HepG2 (cell line): ENCODE measurements at places on chromosomes 7 and 10.

- no peak for DNase-seq
- H3K4me3 ChIP-seq, result no peak overlapping the region
- peaks cover 1% of the 10 kb centered on the region; the same call in 1 of the 2 replicates for H3K27me3 ChIP-seq
- no peak overlapping the region for H3K27ac ChIP-seq
- H3K36me3 ChIP-seq, result no peaks in the 10 kb centered on the region
- no peaks in the 10 kb centered on the region for H3K4me1 ChIP-seq
These were observed 40.3 kb downstream of the PTPRE start for GRCh38 chr10:127947211-127947610.

GRCh38 chr7:11458736-11459483, 373.1 kb downstream of the THSD7A start:
- H3K27ac ChIP-seq, result no peak overlapping the region
- DNase-seq, result no peak
- H3K4me1 ChIP-seq, result no peaks in the 10 kb centered on the region
- H3K27me3 ChIP-seq, result no peaks in the 10 kb centered on the region

GRCh38 chr7:95501261-95501832, 15.6 kb downstream of the ASB4 start:
- peaks cover 29% of the 10 kb centered on the region for H3K4me1 ChIP-seq
- H3K27ac ChIP-seq, result no peak overlapping the region
- H3K36me3 ChIP-seq, result no peaks in the 10 kb centered on the region
- DNase-seq, result no peak

GRCh38 chr7:156903232-156903909, 10.4 kb upstream of the LMBR1 start:
- peak; percentile 37 for DNase-seq
- H3K4me1 ChIP-seq, result peaks cover 10% of the 10 kb centered on the region; the same call in 1 of the 2 replicates
- no peak overlapping the region for H3K27ac ChIP-seq
- 0 out of 3 replicates have a peak, but pooled peaks cover 4% of the 10 kb centered on the region for H3K27me3 ChIP-seq

DNA sequence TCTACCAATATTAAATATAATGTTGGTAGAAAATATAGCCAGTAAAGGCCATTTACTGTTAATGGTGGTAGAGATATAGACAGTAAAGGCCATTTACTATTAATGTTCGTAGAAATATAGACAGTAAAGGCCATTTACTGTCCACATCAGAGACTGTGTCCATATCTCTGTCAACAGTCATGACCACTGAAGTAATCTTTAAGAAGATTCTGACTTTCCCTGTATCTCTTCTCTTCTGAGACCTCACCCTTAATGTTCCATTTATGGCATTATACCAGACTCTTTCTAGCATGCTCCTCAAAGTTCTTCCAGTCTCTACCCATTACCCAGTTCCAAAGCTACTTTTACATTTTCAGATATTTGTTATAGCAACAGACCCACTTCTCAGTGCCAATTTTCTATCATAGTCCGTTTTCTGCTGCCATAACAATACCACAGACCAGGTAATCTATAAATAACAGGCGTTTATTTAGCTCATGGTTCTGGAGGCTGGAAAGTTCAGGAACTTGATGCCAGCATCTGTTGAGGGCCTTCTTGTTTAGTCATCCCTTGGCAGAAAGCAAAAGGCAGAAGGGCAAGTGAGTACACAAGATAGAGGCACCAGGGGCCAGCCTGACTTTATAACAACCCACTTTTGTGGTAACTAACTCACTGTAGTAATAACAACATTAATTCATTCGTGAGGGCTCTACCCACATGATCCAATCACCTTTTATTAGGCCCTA, 7.9 kb upstream of the NUDCD3 start:
- H3K36me3 ChIP-seq, result no peaks in the 10 kb centered on the region
- H3K27ac ChIP-seq, result no peak overlapping the region
- H3K4me3 ChIP-seq, result no peak overlapping the region
- no peaks in the 10 kb centered on the region for H3K27me3 ChIP-seq
- DNase-seq, result no peak

GRCh38 chr7:128055637-128056036, 24.4 kb upstream of the LRRC4 start:
- H3K4me1 ChIP-seq, result no peaks in the 10 kb centered on the region
- peaks cover 16% of the 10 kb centered on the region for H3K36me3 ChIP-seq

DNA sequence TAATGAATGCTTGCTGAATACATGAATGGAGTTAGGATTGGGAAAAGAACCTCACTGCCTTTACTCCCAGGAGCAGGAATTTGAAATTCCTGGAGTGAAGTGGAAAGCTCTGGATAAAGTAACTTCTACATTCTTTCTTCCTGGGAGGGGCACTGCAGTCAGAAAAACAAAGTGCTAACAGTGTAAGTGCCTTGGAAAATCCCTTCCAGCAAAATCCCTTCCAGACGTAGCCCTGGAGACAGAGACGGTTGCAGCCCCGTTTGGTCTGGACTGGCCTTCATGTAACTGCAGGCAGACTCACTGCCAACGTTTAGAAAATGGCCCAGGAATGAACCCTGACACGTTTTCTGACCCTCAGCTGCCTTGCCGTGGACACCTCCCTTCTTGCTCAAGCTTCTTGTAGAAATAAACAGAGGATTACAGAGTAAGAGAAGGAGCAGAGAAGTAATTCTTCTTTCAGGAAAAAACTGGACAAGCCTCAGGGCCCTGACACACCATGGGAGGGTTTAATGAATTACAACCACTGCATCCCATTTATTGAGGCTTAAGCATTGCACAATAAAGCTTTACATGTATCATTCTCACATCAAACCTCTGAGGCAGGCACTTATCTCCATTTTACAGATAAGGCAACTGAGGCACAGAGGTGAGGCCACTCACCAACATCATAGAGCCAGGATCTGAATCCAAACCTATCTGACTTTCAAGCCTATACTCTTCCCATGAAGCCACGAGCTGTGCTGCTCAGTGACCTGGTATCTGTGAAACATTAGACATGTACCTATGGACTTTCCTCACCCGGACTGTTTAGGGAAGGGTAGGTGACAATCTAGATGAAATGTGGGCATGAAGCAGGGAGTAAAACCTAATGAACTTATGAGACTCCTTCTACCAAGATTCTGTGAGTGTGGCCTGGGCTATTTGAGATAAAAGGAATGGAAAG, 7.8 kb downstream of the ITPRIP start:
- H3K27me3 ChIP-seq, result no peaks in the 10 kb centered on the region
- H3K4me3 ChIP-seq, result peak overlapping the region; percentile 27
- no peak overlapping the region for H3K27ac ChIP-seq
- DNase-seq, result peak; percentile 25

- no peaks in the 10 kb centered on the region for H3K36me3 ChIP-seq
- H3K4me1 ChIP-seq, result no peaks in the 10 kb centered on the region
- H3K4me3 ChIP-seq, result no peak overlapping the region
- 0 out of 3 replicates have a peak, but pooled peaks cover 3% of the 10 kb centered on the region for H3K27me3 ChIP-seq
- DNase-seq, result no peak
These were observed 15.4 kb upstream of the PRF1 start for GRCh38 chr10:70617798-70618568.

DNA sequence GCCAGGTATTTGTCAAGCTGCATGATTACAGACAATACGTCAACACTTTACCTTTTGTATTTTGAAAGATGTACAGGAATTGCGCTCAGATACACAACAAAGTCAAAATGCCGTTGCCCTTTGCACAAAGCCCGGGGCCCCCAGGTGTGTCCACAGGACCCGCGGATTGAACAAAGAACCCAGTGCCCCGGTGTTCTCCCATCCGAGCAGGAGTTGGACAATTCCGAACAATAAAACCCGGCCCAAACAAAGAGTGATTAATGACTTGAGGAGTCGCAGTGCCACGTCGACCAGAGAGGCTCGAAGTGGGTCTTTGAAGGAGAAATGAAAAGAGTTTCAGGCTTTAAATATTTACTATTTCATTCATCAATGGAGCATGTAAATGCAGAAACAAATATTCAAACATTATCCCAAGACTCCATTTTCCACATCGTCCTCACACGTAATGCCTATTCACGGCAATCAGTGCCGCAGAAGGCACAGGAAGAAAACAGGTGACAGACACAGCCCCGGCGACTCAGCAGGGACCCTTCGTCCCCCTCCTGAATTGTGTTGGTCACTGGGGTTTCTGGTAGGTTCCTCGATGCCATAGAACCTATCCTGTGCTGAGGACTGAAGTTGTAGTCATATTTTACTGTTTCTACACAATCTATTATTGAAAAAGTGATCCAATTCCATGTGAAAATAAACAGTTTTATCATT, 70.9 kb upstream of the MGMT start:
- no peaks in the 10 kb centered on the region for H3K36me3 ChIP-seq
- no peaks in the 10 kb centered on the region for H3K27me3 ChIP-seq

DNA sequence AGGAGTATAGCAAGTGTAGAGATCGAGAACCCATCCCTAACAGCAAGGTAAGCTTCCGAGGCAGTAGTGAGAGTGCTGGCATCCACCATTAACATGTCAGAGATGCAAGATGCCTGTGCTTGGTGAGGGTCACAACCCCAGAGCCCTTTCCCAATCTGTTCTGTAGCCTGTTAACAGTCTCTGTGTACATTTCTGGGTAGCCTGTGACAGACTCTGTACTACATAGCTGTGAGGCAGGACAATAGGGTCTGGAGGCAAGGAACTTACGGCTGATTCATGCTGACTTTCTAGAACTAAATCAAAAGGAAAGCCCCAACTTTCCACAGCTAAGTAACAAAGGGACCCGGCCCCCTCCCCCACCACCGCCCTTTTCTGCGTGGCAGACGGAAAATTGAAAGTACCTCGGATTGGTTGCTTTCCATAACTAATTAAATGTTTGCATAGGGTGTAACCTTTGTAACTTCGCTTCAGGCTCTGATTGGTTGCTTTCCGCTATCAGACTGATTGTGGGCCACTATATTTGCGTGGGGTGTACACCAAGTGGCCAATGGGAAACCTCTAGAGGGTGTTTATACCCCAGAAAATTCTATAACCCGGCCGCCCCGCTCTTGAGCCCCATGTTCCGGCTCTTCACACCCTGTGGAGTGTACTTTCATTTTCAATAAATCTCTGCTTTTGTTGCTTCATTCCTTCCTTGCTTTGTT, 1.4 kb upstream of the TMEM168 start:
- no peaks in the 10 kb centered on the region for H3K27me3 ChIP-seq
- peaks cover 22% of the 10 kb centered on the region for H3K4me1 ChIP-seq
- no peaks in the 10 kb centered on the region for H3K36me3 ChIP-seq
- H3K4me3 ChIP-seq, result peak overlapping the region; percentile 51
- peak; percentile 77 for DNase-seq

DNA sequence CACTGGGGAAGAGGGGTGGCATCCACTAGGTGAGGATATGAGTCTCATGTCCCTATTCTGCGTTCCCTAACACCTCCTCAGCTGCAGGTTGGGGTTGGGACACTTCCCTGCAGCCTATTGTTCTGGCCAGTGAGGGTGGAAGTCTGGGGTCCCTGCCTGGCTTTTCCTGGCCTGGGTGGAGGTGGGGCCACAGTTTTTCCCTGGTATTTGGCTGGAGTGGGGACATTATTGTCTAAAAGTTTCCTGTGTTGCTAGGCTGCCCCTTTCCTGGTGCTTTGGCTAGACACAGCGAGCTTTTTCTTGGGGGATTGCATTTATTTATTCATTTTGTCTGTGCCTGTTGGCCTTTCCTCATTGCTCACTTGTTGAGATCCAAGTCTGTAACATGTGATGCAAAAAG, 559.5 kb upstream of the IGFBP3 start:
- no peaks in the 10 kb centered on the region for H3K36me3 ChIP-seq
- no peaks in the 10 kb centered on the region for H3K27me3 ChIP-seq
- no peak for DNase-seq
- no peak overlapping the region for H3K27ac ChIP-seq
- H3K4me1 ChIP-seq, result no peaks in the 10 kb centered on the region

- H3K36me3 ChIP-seq, result no peaks in the 10 kb centered on the region
- H3K27me3 ChIP-seq, result no peaks in the 10 kb centered on the region
- H3K4me1 ChIP-seq, result peaks cover 9% of the 10 kb centered on the region
- peak; percentile 72 for DNase-seq
- no peak overlapping the region for H3K4me3 ChIP-seq
These were observed 12.4 kb downstream of the GNAT3 start for GRCh38 chr7:80499350-80499953.

GRCh38 chr10:117454502-117454901, 79.3 kb upstream of the PDZD8 start:
- no peaks in the 10 kb centered on the region for H3K36me3 ChIP-seq
- H3K4me3 ChIP-seq, result no peak overlapping the region
- no peaks in the 10 kb centered on the region for H3K27me3 ChIP-seq
- DNase-seq, result no peak

DNA sequence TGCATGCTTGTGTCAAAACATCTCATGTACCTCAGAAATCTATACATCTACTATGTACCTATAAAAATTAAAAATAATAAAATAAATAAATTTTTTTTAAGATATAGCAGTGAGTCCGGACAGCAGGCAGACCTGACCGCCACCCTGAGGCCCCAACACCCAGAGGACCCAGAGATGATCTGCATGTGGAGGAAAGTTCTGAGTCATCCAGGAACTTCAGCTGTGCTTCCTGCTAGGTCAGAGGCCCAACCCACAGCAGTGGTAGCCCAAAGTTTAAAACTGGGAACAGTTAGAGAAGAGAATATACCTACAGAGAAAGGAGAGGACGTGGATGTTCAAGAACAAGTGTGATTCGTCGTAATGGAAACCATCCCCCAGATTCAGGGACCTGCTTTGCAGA, 683.7 kb upstream of the NRP1 start:
- no peaks in the 10 kb centered on the region for H3K36me3 ChIP-seq
- no peak overlapping the region for H3K4me3 ChIP-seq
- H3K4me1 ChIP-seq, result no peaks in the 10 kb centered on the region
- H3K27me3 ChIP-seq, result no peaks in the 10 kb centered on the region
- no peak for DNase-seq

GRCh38 chr10:77191324-77192049, 446.1 kb downstream of the KCNMA1 start:
- H3K4me3 ChIP-seq, result no peak overlapping the region
- peaks cover 6% of the 10 kb centered on the region; the same call in 1 of the 3 replicates for H3K27me3 ChIP-seq
- H3K27ac ChIP-seq, result no peak overlapping the region
- DNase-seq, result no peak

DNA sequence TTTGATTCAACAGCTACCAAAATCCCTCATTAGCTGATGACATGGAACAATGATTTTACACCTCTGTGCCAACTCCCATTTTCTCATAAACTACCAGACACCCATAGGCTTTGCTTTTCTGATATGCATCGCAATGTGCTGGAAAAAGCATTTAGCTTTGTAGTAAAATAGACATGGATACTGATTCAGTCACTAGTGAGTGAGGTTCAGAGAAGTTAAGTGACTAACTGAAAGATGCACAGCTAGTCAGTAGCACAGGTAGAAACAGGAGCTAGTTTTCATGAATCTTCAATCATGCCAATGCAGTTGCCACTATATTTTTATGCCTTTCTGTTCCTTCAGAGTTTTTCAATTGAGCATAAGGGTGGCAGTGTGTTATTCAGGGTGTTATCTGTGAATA, 38.7 kb downstream of the PRKG1 start:
- H3K4me3 ChIP-seq, result no peak overlapping the region
- no peaks in the 10 kb centered on the region; the same call in 1 of the 2 replicates for H3K27me3 ChIP-seq
- H3K4me1 ChIP-seq, result no peaks in the 10 kb centered on the region

GRCh38 chr10:2145926-2146478, 408.7 kb upstream of the ADARB2 start:
- no peaks in the 10 kb centered on the region; the same call in 2 of the 3 replicates for H3K27me3 ChIP-seq
- no peaks in the 10 kb centered on the region for H3K36me3 ChIP-seq
- H3K4me1 ChIP-seq, result no peaks in the 10 kb centered on the region
- no peak overlapping the region for H3K4me3 ChIP-seq
- DNase-seq, result no peak
